ENCODE measurements at places on chromosomes 16 and 17.

- no peak for DNase-seq
Measured at GRCh38 chr17:72631949-72632684, 460.4 kb downstream of the SLC39A11 start.

- no peak for DNase-seq
Measured at GRCh38 chr16:85134789-85135142, 22.5 kb upstream of the CIBAR2 start.

DNA sequence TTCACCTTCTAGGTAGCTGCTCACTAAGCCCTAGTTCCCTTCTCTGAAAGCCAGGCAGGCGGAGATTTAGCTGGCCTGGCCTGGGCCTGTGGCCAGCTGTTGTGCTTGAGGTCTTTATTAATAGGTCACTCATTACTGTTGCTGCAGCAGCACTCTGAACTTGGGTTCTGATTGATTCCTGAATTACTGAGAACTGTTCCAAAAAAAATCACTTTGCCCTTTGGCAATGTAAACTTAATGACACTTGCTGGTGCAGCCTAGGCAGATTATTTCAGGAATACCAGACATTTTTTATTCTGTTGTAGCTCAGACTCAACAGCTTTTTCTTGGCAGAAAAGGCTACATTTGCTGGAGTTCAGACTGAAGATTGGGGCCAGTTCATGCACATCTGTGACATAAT is 2.7 kb downstream of the TOM1L1 start:
- no peak for DNase-seq

DNA sequence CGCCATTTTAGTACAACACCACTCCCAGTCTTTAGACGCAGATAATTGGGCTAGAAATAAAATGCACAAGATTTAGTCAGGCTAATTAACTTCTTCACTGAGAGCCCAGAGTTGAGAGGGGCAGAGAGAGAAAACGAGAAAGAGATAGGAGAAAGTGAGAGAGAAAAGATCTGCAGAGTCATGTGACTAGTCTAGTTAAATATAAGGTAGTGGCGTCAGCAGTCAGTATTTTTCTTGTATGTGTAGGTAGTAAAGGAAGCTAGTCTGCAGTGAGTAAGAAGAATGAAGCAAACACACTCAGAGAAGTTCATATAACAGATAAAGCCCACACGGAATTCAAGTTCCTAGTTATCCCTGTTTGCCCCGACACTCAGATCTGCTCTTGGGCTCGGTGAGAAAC is 392.6 kb upstream of the ERCC4 start:
- no peak for DNase-seq

GRCh38 chr16:85415196-85416090 is 197.7 kb upstream of the GSE1 start:
- DNase-seq, result no peak

- no peak for DNase-seq
Measured at GRCh38 chr17:67016039-67016762, 28.2 kb upstream of the CACNG1 start.
